RWPE1 (cell line): ENCODE measurements at places on chromosomes 7 and 10.

GRCh38 chr7:142647749-142648148 lies 101.5 kb upstream of the PRSS1 start:
- DNase-seq = no peak

DNA sequence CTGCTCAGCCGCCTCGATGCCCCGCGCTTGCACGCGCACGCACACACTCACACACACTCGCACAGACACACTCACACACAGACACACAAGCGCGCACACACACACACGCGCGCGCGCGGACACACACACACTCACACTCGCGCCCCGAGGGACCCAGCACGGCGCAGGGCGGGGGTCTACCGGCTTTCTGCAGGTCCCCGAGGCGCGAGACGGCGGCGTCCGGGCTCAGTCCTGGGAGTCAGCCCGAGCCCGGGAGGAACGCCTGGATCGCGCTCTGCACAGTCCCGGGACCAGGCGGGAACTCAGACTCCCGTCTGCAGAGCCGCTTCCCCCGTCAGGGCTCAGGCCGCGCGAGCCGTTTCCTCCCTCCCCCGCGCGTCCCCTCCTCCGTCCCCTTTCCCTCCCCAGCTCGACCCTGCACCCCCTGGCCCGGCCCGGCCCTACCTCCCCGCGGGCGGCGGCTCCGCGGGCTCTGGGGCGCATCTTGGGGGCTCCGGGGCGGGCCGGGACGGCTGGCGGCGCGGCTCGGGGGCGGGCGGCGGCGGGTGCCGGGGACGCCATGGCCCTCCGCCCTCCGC lies 464 bp downstream of the DENND2A start:
- peak; percentile 30 for DNase-seq

GRCh38 chr10:93220296-93221170 lies 146.8 kb downstream of the CYP26A1 start:
- no peak for DNase-seq

DNA sequence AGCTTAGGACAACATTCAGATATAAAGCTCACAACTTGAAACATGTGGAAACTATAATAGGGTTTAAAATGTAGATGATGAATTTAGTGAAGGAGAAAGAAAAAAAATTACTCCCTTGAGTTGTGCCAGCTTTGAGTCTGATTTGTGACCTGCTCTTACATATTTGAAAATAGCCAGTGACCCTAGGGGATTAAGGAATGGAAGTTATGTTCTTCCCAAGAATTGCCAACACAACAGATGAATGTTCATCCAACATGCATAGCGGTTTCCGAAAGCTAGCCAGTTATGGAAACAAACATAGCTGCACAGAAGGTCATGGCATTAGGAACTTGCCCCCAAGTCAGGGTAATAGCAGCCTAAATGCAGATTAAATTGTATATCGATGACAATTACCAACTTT lies 10.8 kb downstream of the TMEM196 start:
- no peak for DNase-seq

DNA sequence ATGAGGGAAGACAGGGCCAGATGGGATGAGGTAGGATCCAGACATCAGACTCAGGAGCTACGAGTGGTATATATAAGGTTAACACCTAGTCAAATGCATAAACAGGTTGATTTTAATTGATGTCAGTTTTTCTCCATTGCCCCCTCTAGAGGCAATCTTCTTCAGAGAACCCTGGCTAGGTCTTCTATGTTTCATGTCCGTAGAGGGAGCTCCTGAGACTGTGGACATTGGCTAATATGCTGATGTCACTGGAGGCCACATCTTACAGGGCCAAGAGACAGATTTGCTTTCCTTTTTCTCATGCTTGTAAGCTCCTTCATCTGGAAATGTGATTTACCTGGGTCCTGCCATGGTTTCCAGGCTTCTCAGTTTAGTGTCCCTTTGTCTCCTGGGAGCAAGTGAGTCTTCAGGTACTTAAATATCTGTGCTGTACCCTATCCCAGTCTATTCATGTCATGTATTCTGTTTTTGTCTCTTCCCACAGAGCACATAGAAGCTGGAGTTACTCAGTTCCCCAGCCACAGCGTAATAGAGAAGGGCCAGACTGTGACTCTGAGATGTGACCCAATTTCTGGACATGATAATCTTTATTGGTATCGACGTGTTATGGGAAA lies 161.6 kb upstream of the PRSS1 start:
- peak; percentile 54 for DNase-seq

GRCh38 chr7:144853542-144853941 lies 17.7 kb upstream of the TPK1 start:
- peak; percentile 27 for DNase-seq

- DNase-seq = no peak
Measured at GRCh38 chr10:132195366-132196075, 8.8 kb downstream of the DPYSL4 start.

DNA sequence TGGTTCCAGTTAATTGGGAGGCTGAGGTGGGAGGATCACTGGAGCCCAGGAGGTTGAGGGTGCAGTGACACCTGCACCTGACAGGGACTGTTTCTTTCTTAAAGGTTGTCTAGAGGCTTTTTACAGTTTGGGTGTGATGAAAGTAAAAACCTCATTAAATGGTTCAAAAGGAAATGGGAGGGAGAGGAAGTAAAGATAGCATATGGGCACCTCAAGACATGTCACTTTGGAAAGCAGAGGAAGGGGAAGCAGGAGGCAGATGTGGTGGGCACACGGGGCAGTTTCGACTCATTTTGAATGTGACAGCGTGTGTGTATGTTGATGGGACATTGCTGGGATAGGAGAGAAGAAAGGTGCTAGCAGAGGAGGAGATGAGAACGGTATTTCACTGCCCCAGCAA lies 203.1 kb downstream of the MLLT10 start:
- no peak for DNase-seq

- peak; percentile 80 for DNase-seq
Measured at GRCh38 chr7:4753598-4754432, 21.6 kb upstream of the AP5Z1 start.

DNA sequence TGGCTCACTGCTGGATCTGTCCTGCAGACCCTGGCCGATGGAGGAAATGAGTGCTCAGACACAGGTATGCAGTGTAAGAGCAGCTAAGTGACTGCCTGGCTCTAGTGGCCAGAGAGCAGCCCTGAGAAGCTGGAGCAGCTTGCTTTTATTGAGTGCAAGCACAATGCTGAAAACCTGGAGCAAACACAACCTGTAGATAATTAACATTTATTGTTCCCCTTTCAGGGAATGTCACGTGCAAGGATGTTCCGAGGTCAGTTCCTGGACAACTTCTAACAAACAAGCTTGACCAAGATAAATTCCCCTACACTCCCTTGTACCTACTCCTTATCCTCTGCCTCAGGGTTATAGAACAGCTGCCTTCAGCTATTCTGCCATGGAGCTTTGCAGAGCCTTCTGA lies 31.3 kb downstream of the DDC start:
- no peak for DNase-seq

DNA sequence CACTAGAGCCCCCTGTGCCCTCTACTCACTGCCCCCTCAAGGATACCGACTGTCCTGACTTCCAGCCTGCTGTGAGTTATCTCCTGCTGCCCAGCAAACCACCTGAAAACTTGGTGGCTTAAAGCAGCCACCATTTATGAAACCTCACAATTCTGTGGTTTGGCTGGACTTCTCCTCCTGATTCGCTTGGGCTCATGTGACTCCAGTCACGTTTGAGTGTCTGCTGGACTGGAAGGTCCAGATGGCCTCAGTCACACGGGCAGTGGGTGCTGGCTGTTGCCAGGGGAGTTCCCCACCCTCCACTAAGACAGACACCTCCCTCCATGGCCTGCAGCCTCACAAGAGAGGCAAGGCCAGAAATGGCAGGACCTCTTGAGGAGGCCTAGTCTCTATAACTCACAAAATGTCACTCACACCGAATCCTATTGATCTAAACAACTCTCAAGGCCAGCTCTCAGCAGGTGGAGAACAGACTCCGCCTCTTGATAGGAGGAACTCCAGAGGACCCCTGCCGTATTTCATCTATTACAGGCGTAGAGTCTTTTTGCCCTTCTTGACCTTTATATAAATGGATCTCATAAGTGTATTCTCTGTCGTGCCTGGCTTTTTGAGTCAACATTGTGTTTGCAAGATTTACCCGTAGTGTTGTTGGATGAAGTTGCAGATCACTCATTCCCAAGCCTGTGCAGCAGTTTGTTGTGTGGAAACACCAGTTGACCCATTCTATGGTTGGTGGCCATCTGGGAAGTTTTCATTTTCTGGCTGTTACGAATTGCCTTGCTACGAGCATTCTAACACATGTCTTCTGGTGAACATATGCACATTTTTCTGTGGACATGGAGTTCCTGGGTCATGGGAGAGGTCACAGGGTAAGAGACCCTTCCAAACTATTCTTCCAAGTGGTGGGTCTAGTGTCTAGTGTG lies 48.3 kb downstream of the ZMIZ1 start:
- DNase-seq = no peak

DNA sequence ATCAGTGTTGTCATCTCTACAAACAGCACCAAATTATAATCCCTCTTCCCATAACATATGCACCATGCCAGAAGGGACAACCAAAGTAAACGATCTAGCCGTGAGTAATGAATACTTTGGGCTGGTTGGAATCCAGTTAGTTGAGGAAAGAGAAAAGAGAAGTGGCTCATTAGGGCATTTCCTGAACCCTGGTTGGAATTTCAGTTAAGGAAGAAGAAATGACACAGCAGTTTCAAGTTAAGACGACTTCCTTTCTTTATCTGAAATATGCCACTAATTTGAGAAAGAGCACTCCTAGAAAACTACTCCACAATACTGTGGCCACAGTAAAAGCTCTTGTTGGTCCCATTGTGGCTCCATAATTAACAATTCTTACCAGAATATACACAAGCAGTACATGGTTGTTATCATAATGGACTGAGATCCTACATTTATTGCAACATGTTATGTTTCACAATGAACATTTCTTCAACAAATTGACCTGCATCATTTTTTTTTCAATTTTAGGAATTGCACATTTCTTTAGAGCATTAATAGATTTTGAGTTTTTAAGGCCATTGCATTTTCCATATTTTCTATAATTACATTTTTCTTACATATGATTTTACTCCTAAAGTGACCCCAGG lies at the start of gene TFEC:
Gene TFEC (minus strand): TSS at position 113 of the 626 bp plus-strand sequence. CDS start 46,322 bp downstream, outside the sequence.
- no peak for DNase-seq

GRCh38 chr7:2566348-2566889 lies 7.6 kb downstream of the IQCE start:
- no peak for DNase-seq
